ENCODE measurements at places on chromosomes 7 and 10.
A peak's percentile ranks its signal among the peaks of the same experiment; 100 is the strongest.

DNA sequence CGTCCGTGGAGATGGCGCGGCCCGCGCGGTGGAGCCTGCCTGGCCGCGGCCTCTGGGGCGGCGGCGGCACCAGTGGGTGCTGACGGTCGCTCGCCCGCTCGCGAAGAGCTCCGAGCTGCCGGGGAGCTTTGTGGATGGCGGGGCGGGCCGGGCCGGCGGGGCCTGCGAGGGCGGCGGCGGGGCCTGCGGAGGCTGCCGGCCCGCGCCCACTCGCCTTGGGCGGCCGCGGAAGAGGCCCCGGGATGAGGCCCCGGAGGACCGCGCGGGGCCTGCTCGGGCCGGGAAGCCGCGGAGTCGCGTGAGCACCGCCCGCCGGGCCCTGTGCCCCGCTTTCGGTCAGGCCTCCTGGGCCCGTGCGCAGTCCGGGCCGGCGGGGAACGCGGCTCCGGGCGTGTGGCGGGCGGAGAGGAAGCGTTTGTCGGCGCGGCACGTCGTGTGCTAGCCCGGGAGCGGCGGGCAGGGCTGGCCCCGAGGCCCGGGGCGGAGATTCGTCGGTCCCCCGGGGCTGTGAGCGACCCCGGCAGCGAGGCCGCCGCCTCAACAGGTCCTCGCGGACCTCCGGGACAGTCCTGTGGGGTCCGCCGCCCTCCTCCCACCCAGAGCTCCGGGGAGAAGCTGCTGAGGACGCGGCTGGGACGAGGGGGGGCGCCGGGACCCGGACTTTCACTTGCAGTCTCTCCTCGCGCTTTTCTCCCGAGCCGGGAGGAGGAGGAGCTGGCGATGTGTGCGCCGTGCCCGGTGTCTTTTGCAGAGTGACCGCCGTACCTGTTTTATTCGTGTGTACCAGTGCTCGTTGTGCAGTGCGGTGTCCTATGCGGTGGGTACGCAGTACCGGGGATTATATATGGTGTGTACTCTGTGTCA is 578 bp downstream of the ZMYND11 start:
- peak; percentile 34 for DNase-seq

DNA sequence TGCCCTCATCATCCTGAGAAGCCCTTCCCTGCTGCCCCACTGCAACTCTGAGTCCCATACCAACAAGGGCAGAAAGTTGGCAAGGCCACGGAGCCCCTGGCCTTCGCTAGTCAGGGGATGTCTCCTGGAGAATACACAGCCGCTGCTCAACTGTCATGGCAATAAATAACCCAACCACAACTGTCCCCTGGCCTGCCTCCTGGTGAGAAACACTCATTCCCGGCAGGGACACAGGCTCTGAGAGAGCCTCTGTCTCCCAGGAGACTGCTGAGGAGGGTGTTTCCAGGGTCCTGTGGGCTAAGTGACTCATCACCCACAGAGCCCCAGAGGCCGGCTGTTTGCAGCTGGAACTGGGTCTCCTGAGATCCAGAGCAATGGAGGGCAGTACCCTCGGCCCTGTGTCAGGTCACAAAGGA is 354.1 kb downstream of the TNS3 start:
- no peak for DNase-seq

- no peak for DNase-seq
These were observed 143.4 kb upstream of the PCGF5 start for GRCh38 chr10:91076991-91077548.

DNA sequence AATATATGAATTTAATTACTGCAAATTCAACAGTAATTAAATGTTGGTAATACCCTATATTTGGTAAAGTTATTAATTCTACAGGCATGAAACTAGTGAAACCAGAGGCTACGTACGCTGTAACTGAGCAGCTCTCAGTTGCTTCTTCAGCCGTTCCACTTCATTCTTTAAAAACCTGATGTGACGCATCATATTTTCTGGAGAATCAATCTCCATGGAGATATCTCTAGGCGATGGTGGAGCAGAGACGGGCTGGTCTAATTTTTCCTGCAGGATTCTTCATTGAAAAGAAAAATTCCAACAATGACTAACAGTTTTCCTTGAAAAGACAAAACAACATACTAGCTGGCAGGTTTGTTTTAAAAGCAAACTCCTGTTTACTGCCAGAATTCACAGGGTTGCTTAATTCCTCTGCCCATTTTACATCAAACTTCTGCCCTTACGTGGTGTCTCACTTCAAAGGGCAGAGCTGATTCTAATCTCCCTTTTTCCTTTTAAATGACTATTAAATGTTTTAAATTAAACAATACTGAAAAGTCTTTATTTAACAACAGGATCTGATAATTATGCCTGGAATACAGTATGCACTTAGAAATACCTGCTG is 59.4 kb upstream of the MRLN start:
- no peak for DNase-seq

DNA sequence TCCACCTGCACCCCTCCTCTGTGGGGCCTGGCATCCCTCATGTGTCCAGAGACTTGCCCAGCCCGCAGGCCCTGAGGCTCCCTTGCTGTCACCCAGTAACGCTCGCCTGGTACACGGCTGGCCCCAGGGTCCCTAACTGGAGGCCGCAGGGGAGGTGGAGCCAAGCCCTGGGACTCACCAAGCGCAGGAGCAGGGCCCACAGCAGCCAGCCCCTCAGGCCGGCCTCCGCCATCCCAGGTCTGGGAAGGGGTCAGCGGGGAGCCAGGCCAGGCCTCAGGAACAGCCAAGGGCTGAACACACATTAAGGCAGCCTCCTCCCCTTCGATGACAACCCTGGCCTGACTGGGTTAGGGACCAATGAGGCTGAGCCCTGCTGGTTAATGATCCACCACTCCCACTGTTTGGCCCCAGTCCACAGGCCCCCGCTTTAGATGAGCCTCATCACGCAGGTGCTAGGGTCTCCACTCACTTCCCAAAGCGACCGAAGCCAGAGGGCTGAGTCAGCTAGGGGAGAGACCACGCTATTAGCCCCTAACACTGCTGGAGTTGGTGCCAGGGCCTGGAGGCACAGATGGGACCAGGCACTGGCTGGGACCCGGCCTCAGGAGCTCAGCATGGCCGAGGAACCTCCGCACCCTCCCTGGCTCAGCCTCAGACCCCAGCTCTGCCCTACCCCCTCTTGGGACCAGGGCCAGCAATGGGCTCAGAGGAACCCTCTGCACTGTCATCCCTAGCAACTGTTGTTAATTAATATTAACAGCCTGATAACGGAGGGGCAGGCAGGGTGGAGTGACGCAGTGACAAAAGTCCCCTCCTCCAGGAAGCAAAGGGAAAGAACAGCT is at the start of gene NPC1L1:
Gene NPC1L1 (minus strand): TSS at position 303 of the 842 bp plus-strand sequence. CDS start 71 bp downstream, at position 232.
- no peak for DNase-seq

DNA sequence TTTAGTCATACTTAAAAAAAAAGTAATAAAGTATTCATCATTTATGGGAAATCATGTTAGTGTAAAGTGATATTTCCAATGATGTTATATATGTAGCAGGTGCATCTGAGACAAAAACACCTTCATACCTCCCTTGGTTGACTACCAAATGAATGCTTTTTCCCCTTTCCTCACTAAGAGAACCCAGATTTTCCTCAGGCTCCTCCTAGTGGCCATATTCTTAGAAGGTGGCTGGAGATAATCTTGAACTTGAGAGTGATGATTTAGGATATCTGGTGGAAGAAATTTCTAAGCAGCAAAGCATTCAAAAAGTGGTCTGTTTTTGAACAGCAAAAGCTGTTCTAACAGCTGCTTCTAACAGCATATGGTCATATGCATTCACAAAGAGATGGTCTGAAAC is 16.8 kb upstream of the DNAH11 start:
- no peak for DNase-seq

GRCh38 chr7:100723732-100724275 is 3.5 kb downstream of the EPO start:
- no peak for DNase-seq

DNA sequence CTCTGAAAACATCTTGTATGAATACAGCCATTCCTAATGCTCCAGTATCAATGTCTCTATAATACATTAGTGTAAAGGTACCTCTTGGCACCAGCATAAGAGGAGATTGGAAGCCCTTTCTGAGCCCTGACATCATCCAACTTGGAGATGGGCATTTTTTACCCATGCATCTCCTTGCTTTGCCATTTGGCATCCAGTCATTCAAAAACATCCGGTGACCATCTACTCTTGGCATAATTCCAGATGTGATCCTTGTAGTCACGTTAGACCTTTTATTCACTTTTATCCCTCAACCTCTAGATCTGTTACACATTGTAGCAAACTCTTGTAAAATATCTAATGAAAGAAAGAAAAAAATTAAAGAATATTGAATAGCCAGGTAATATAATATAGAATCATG is 17.9 kb upstream of the SGMS1 start:
- DNase-seq = no peak

- no peak for DNase-seq
These were observed 7.7 kb upstream of the NDST2 start for GRCh38 chr10:73819081-73819480.
